ENCODE measurements at places on chromosomes 16 and 17. TPM values are rescaled to one million over a fixed set of nuclear protein-coding genes. Genes with fewer than 3 reads are reported as not detected.

The PTGES3L gene
- total RNA-seq: 0.28 TPM

The SBK1 gene
- total RNA-seq: 0.09 TPM

The CD300H gene
- total RNA-seq: 0.46 TPM

The KRTAP9-8 gene
- total RNA-seq: not detected

The TANGO6 gene
- total RNA-seq: 9.0 TPM

The AIPL1 gene
- not detected for total RNA-seq

The HCRT gene
- total RNA-seq: not detected

The ACAP1 gene
- 0.78 TPM for total RNA-seq

The GAS7 gene
- total RNA-seq: 5.5 TPM

The C16orf92 gene
- total RNA-seq: not detected

The TBX4 gene
- total RNA-seq: not detected

The GPR179 gene
- total RNA-seq: not detected

The UTS2R gene
- total RNA-seq: not detected

The GNPTG gene
- total RNA-seq: 24.6 TPM

The ITGB3 gene
- total RNA-seq: 0.88 TPM

The NPIPB6 gene
- total RNA-seq: 0.49 TPM

The SLFN13 gene
- 4.5 TPM for total RNA-seq

The SETD1A gene
- 4.6 TPM for total RNA-seq

The MGAT5B gene
- 0.14 TPM for total RNA-seq

The RNF157 gene
- 0.07 TPM for total RNA-seq

The SMTNL2 gene
- total RNA-seq: not detected

The HSPB9 gene
- not detected for total RNA-seq

The PRM3 gene
- total RNA-seq: not detected

The CD300E gene
- not detected for total RNA-seq

The RAB26 gene
- 0.49 TPM for total RNA-seq

The FOXN1 gene
- 2.7 TPM for total RNA-seq

The KRT33A gene
- total RNA-seq: not detected

The PNMT gene
- total RNA-seq: not detected

The ZNF423 gene
- 0.09 TPM for total RNA-seq

The RAB37 gene
- 0.05 TPM for total RNA-seq

The CCL7 gene
- total RNA-seq: not detected

Data from airway epithelial cell (primary cell).